ENCODE measurements at places on chromosomes 12 and 14.

GRCh38 chr12:6219980-6220379 lies 19.8 kb downstream of the CD9 start:
- DNase-seq: no peak

- DNase-seq: no peak
Observed at GRCh38 chr14:104062281-104062680, 23.2 kb upstream of the ASPG start.

DNA sequence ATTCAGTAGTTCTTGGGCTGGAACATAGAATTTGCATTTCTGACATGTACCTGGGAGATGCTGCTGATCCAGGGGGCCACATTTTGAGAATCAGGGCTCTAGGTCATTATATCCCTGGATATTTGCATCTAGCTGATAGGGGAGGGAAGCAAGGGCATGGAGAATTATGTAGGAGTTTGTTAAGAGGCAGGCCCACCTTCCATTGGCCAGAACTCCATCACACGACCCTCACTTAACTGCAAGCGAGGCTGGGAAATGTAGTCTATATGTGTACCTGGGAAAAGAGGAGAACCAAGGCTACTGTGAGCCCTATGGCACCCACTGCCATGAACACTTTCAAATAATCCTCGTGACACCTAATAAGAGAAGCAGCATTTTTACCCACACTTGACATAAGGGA lies 657.6 kb downstream of the MED13L start:
- DNase-seq: no peak

- no peak for DNase-seq
Observed at GRCh38 chr14:75401361-75401760, 26.5 kb upstream of the JDP2 start.

DNA sequence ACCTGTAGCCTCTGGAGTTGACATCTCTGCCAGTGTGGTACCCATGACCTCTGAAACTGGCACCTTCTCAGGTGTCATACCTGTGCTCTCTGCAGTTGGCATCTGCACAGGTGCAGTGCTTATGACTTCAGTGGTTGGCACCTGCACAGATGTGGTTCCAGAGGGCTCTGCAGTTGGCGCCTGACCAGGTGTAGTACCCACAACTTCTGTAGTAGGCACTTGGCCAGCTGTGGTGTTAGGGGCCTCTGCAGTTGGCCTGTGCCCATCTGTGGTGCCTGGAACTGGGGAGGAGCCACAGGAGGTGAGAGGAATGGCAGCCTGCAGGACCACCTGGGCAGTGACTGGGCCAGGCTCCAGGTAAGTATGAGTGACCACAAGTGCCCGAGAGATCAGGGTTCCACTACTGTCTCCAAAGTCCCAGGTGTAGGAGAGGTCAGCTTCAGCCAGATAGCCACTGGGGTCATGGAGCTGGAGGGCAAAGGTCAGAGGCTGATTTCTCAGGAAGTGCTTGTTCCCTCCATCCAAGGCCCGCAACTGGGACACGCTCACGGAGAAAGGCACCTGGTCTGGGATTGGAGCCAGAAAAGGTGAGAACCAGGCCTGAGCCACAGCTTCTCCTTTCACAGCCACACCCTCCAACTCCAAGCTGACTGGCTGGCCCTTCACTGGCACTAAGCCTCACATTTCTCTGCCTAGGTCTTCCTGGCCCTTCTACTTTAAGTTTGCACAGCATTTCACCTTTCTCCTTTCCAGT lies 8.6 kb downstream of the PMEL start:
- DNase-seq: no peak
